ENCODE measurements at places on chromosomes 6 and 20.

DNA sequence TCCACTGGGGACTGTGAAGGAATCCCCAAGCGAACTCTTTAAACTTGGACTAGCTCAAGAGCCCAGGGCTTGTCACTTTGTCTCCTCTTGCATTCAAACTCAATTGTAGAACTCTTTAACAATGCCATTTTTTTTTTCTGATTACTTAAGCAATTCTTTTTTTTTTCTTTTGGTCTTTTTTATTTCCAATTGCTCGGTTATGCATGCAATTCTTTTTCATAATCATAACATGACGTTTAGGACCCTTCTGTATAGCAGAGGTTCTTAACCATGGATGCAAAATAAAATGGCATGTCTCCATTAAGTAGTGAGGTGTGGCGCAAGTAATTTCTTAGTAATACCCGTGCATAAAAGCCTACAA lies 466 bp upstream of the BFSP1 start:
- DNase-seq, result no peak

DNA sequence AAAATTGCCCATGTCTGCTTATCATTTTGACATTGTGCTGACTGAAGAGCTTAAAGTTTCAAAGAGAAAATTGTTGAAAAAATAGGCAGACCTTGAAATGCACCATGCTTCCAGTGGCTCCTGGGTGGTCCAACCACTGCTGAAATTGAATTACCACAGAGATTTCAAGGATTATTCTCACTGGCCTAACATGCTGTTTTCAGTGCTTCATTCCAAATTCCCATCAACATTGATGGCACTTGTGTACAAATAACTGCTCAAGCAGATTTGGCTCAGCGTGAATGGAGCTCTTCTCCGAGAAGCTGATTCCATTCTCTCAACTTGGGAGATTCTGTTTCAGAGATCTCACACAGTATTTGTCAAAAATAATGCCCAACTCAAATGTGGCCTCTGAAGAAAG lies 75.5 kb downstream of the LAMA4 start:
- no peak for DNase-seq

- no peak for DNase-seq
These were observed 462.9 kb downstream of the PREX1 start for GRCh38 chr20:48364688-48365421.

DNA sequence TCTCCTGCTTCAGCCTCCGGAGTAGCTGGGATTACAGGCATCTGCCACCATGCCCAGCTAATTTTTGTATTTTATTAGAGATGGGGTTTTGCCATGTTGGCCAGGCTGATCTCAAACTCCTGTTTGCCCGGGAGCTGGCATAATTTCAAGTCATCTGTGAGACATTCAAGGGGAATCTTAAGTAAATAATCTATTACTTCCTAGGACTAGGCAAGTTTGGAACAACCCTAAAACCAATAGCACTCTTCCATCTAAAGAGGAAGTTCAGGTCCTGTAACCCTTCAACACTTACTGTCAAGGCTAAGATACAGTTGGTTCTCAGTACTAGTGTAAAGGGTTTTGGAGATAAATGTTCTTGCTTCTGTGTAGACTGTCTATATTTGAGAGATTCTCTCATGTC lies 267.8 kb upstream of the IRAK1BP1 start:
- no peak for DNase-seq

GRCh38 chr6:108958900-108959770 lies 110.9 kb downstream of the ARMC2 start:
- no peak for DNase-seq

DNA sequence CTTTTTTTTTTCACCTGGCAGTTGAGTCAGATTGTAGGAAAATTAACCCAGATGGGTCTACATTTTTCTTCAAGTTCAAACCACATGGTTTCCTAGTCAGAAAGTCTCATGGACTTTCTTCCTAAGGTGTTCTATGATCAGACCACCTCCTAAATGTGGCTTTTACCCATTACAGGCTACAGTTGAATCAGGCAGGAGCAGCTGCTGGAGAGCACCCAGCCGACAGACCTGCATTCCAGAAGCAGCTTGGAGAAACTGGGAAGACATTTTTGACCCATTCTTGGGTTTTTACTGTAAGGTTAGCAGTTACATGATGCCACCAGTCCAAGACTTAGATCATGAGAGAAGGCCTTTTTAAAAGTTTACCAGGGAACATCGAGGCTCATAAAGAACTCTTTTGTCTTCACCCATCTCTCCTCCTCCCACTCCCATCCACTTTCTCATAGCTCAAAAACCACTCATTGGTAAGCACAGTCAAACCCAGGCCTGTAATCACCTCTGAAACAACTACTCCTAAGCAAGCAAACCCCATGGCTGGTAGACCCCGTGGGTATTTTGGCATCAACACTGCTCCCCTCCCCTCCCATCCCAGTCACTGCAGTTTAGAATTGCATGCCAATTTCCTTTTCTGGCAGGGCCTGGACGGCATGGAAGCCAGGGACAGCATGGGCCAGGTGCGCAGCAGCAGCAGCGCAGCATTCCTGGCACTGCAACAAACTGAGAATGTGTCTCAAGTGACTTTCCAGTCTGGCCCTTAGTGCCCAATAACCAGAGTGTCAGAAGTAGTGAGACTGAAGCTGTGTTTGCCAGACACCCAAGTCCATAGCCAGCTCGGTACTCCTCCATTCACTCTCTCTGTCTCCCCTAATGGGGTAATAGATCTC lies 113.7 kb downstream of the CLIC5 start:
- no peak for DNase-seq

DNA sequence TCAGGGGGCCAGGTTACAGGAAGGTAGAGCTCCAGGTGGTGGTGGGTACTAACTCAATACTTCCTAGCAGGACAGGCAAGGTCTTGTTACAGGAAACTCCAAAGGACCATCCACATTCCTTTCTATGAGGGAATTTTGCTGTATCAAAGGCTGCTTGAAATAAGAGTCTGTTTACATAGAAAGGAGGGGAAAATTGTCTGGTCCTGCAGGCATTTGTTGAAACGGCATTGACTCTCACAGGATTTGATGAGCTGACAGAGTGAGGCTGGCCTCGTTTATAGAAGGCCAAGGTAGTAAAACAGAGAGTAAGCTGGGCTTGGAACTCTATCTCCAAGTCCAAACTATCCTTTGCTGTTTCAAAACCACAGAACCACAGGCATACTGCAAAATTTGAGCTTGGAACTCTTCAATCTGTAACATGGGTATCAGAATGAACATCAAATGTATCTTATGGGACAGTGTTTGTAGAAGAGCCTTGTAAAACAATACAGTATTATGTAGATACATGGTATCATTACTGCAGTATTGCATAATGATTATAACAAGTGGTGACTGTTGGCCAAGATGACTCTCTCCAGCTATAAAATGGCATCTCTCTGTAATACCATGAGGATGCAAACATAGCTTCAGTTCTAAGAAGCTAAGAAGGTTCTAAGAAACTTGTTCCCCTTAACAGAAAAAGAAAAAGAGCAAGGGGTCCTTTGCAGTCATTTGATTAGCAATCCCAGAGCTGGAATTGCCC lies 61.5 kb downstream of the TRAM2 start:
- no peak for DNase-seq

- DNase-seq, result no peak
These were observed 173.8 kb downstream of the PTPRK start for GRCh38 chr6:128346569-128346968.

GRCh38 chr6:80480421-80481157 lies 374.1 kb downstream of the BCKDHB start:
- no peak for DNase-seq

GRCh38 chr20:51803148-51803854 lies 980 bp upstream of the SALL4 start:
- peak; percentile 100 for DNase-seq

DNA sequence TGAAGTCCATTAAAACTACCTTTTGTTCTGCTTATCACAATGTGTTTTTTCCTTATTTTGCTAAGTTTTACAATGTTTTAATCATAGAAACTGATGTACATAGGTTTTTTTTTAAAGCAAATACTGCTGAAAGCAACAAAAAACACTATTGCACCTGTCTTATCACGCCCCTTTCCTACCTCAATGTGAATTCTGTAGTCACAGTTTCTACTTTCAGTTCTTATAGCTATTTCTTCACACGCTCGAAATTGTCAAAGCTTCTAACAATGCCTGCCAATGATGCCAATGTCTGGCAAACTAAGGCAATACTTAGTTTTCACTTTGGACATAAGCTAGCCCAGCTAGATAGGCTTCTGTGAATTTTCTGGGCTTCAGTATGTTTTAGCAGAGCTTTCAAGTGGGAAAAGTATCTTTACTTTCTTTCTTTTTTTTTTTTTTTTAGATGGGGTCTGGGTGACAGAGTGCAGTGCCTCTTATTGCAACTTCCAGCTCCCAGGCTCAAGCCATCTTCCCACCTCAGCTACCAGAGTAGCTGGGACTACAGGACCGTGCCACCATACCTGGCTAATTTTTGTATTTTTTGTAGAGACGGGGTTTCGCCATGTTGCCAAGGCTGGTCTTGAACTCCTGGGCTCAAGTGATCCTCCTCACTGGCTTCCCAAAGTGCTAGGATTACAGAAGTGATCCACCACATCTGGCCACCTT lies 85.5 kb upstream of the HTR1B start:
- DNase-seq, result no peak

DNA sequence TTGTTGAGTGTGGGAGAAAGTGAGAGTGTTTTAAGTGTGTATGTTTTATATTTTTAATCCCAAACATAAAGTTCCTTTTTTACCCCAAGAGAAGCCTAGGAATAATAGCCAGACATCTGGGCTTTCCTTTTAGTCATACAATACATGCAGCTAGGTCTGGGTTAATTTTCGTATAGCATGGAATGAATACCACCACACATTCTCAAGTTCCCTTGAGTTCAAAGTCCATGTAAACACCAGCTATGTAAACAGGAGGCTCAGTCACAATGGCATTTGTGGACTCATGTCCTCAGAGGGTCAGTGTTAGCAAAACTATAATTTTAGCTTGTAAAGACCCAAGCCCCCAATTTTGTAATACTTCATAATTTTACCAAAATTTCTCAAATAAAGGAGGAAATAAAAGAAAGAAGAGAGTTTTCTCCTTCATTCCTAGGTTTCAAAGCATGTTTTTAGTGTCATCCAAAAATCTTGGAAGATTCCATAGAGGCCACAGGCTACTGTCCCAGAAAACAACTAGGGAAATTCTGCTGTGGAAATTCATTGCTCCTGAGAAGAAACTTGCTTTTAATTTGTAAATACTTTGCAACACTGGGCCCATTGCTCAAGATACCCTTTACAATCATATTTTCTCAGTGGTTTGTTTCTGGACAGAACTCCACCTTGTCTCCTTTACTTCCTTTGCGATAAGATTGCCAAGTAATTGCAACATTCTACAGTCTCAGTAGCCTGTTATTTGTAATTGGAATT lies 671.2 kb downstream of the COL12A1 start:
- DNase-seq, result no peak

DNA sequence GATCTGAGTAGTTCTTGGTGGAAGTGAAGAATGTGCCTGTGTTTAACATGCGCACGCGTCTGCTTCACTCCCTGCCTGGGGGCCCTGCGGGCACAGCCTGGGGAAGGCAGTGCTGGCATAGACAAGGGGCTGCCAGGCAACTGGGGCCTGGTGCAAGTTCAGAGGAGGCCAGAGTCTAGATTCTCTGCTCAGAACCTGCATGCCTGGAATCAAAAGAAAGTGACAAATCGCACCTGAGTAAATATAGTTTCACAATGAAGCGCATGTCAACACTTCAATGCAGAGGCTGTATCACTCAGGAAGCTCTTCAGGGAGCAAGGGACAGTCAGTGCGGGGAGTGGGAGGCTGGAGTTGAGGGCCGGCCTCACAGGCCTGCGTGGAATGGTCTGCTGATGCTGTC lies 24.2 kb upstream of the PPP1R14C start:
- no peak for DNase-seq

DNA sequence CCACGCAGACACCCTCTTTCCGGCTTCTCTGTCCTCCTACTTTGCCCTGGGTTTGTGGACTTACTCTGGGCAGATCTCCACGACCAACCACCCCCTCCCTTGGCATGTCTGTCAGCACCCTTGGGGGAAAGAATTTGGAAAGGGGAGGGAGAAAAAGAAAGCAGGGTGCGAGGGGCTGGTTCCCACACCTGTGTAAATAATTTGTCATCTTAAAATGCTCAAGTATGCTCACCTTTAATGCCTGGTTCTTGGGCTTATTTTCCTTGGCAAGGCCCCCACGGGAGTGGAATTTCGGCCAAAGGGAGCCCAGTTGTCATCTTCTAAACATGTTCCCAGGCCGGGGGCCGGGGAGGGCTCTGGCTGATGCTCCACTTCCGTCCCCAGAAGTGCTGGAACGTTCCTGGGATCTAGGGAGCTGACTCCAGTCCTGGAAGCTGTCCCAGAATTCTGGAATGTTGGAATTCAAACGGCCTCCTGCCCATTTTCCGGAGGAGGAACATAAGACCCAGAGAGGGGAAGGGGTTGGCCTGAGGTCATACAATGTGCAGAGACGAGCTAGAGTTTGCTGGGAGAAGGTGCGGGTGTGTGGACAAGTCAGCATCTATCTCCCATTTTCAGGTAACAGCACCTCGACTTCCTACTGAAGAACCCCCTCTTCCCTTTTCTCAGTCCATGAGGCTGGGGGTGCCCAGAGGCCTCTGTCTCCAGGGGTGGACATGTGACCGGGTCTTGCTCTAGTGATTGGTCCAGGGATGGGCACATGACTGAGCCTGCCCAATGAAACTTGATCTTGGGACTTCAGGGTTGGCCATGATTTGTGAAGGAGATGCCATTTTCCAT lies 122.3 kb downstream of the CEBPB start:
- no peak for DNase-seq

DNA sequence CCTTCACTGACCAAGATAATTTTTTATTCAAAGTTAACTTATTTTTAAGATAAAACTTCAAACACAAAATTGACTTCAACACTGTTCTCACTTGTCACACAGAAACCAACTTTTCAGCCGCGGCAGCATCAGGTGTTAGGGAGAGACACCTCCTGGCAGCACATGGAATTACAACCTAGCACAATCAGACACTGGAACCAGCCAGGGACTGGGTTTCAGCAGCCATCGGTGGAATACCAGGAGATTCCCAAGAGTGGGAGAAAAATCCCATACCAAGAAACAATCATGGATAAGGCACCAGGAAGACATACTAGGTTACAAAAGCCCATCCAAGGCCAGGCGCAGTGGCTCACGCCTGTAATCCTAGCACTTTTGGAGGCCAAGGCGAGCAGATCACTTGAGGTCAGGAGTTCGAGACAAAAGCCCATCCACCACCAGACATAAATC lies 70.0 kb downstream of the SNX5 start:
- no peak for DNase-seq

DNA sequence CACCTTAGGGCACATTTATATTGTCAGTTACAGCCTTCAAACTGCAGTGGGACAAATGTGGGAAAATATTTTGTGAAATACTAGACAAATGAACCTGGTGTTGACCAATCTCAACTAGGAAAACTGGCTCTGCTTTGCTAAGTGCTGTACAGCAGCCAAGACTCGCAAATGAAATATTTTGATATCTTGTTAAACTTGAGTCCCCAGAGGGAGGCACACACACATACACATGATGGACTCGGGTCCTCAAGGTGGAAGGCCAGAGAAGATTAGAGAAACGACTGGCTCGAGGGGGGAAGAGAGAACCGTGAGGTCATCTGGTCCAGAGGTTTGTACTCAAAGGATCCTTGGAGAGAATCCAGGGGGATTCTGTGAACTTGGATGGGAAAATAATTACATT lies 67.3 kb upstream of the JAG1 start:
- DNase-seq, result no peak

All from HS-5 (cell line).